ENCODE measurements at places on chromosomes 2 and 18. TPM values are rescaled to one million over a fixed set of nuclear protein-coding genes. Genes with fewer than 3 reads are reported as not detected.

GLI2 gene
- 11.3 TPM for total RNA-seq

SLC8A1 gene
- total RNA-seq, result 13.1 TPM

PRKAG3 gene
- total RNA-seq, result not detected

RNF103 gene
- total RNA-seq, result 16.2 TPM

PAX3 gene
- total RNA-seq, result not detected

UGT1A3 gene
- total RNA-seq, result not detected

MAL gene
- total RNA-seq, result not detected

CYBRD1 gene
- 340 TPM for total RNA-seq

ERLEC1 gene
- 131 TPM for total RNA-seq

CNTNAP5 gene
- not detected for total RNA-seq

ARHGAP25 gene
- 0.14 TPM for total RNA-seq

BOLL gene
- not detected for total RNA-seq

EGR4 gene
- total RNA-seq, result not detected

ABCG8 gene
- total RNA-seq, result not detected

SERPINB2 gene
- total RNA-seq, result 0.74 TPM

C2orf81 gene
- total RNA-seq, result 0.57 TPM

POMC gene
- 0.57 TPM for total RNA-seq

LIPG gene
- 12.4 TPM for total RNA-seq

CROCC2 gene
- 0.14 TPM for total RNA-seq

SPR gene
- total RNA-seq, result 23.5 TPM

PLCD4 gene
- 1.8 TPM for total RNA-seq

NTSR2 gene
- total RNA-seq, result not detected

SGPP2 gene
- not detected for total RNA-seq

PTH2R gene
- under 0.01 TPM for total RNA-seq

SLC4A5 gene
- 0.14 TPM for total RNA-seq

MEIS1 gene
- 304 TPM for total RNA-seq

RNU2-63P gene
- total RNA-seq, result 325 TPM

PLEK gene
- total RNA-seq, result 1.1 TPM

PPP4R1 gene
- total RNA-seq, result 77.3 TPM

ZSWIM2 gene
- 0.09 TPM for total RNA-seq

NOL4 gene
- not detected for total RNA-seq

ZBTB7C gene
- under 0.01 TPM for total RNA-seq

INHBB gene
- 0.09 TPM for total RNA-seq

MARCO gene
- not detected for total RNA-seq
